CD4-positive, alpha-beta T cell (primary cell): ENCODE measurements at places on chromosomes 5 and 9. TPM values are rescaled to one million over a fixed set of nuclear protein-coding genes. Genes with fewer than 3 reads are reported as not detected.

Gene ZNF879
- total RNA-seq = 4.9 TPM

Gene RASEF
- not detected for total RNA-seq

Gene PCAT7
- not detected for total RNA-seq

Gene KCNV2
- not detected for total RNA-seq

Gene PCDHA6
- total RNA-seq = not detected

DNA sequence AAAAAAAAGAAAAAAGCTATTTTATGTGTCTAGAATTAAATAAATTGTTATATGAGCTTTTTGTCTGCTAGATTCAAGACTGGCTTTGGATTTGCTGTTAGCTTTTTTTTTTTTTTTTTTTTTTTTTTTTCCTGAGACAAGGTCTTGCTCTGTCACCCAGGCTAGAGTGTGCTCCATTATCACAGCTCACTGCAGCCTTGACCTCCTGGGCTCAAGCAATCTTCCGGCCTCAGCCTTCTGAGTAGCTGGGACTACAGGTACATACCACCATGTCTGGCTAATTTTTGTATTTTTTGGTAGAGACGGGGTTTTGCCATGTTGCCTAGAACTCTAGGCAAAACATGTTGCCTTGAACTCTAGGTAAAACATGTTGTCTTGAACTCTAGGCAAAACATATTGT lies 16.7 kb downstream of the GPBP1 start:
- H3K4me1 ChIP-seq = peaks cover 64% of the 10 kb centered on the region
- H3K27me3 ChIP-seq = no peaks in the 10 kb centered on the region
- H3K36me3 ChIP-seq = peaks cover 29% of the 10 kb centered on the region
- peak overlapping the region; percentile 9 for H3K27ac ChIP-seq
- no peak for DNase-seq

- H3K4me3 ChIP-seq = no peak overlapping the region
- no peaks in the 10 kb centered on the region for H3K36me3 ChIP-seq
- H3K27ac ChIP-seq = no peak overlapping the region
- DNase-seq = no peak
These were observed 46.0 kb downstream of the RAPGEF1 start for GRCh38 chr9:131693651-131694597.

Gene PCDHB15
- not detected for total RNA-seq

- H3K4me1 ChIP-seq = no peaks in the 10 kb centered on the region
- H3K36me3 ChIP-seq = no peaks in the 10 kb centered on the region
- DNase-seq = no peak
- no peak overlapping the region for H3K27ac ChIP-seq
- no peak overlapping the region for H3K4me3 ChIP-seq
These were observed 65.9 kb upstream of the VPS13A start for GRCh38 chr9:77111408-77111807.

GRCh38 chr5:132229236-132229635 lies 1.6 kb upstream of the P4HA2 start:
- DNase-seq = no peak
- H3K36me3 ChIP-seq = no peaks in the 10 kb centered on the region
- H3K27me3 ChIP-seq = peaks cover 14% of the 10 kb centered on the region
- peaks cover 12% of the 10 kb centered on the region for H3K4me1 ChIP-seq
- no peak overlapping the region for H3K4me3 ChIP-seq

Gene ANKRD31
- 0.55 TPM for total RNA-seq

Gene QRFP
- total RNA-seq = not detected

Gene CDX1
- not detected for total RNA-seq
